ENCODE measurements at places on chromosomes 4 and X.
A peak's percentile ranks its signal among the peaks of the same experiment; 100 is the strongest.

GRCh38 chr4:17846266-17846665, 35.5 kb downstream of the NCAPG start:
- no peak for DNase-seq

DNA sequence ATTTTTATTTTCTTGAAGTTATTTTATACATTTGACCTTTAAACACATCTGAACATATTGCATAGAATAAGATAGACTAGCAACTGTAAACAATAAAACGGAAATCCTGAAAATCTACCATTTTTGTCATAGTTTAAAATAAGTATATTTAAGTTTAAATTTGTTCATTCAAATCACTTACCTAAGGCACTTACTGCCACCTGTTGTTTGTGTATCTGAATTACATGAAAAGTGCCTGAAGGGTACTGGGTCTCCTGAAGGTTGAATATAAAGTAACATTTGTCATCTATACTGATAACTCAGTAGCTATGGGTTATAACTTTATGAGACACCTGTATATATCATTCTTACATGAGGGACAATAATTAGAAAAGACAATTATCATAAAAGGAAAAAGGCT, 38.6 kb downstream of the TRPC5 start:
- DNase-seq = no peak

GRCh38 chr4:99008051-99008450, 12.5 kb downstream of the METAP1 start:
- DNase-seq = no peak

GRCh38 chrX:11135564-11136185, 24.5 kb downstream of the HCCS start:
- no peak for DNase-seq

DNA sequence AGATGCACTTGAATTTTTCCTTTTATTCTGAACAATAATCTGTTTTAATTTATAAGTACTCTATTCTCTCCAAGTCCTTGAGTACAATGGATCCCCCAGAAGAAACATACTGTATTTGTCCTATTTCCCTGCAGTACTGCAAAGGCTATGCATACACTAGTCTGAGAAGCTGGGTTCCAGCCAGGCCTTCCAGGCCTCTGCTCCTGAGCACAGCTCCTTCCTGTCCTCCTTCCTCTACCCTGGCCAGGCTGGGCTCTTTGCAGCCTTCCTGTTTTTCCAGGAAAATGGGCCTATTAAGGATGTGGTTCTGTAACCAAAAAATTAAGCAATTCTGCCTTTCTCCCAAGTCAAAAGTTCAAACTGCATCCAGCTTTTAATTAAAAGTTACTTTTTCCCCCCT, 68.0 kb upstream of the STIM2 start:
- no peak for DNase-seq

DNA sequence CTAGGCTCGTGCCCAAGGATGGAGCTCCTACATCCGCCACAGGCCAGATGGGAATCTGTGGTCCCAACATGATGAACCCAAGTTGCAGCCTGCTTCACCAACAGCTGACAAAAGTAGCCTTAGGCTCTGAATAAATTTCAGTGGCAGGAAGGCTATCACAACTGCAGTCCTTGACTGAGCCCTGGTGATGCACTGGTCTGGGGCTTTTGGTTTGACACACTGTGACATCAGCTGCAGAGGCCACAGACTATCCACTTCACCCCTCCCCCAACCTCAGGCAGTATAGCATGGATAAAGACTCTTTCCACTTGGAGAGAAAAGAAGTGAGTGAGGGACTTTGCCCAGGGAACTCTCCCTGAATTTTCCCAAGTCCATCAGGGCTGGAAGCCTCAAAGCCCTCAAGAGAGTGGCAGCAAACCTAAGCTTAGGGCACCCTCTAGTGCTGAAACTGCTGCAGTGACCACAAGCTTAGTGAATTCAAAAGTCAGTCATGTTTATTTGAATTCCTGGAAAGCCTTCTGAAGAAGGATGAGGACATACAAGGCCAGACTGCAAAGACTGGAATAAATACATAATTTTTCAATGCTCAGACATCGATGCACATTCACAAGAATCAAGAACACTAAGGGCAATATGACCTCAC, 135.0 kb upstream of the TENT5D start:
- DNase-seq = no peak

GRCh38 chr4:176013476-176014247, 52.0 kb upstream of the WDR17 start:
- DNase-seq = no peak

DNA sequence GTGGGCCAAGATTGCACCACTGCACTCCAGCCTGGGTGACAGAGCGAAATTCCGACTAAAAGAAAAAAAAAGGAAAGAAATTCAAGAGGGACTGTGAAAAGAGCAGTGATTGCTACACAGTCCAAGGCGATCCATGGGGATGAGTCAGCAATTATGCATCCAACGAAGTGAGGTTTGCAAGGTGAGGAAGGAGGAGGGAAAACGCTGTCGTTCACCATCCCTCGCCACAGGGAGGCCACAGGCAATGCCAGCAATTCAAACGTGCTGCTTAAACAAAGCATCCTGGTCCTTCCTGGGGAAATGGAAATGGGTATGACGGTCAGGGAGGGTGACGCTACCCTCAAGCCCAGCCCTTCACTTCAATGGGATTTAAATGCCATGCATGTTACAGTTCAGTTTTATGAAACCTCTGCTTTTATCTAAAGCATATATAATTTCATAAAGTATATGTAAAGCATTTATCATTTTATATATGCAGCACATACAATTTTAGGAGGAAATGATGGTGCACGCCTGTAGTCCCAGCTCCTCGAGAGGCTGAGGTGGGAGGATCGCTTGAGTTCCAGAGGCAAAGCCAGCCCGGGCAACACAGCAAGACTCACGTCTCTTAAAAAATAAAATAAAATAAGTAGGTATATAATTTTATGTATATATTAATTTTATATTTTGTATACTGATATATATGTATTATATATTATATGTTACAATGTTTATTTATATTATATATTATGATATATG, 108.7 kb downstream of the DHRSX start:
- no peak for DNase-seq

- DNase-seq = peak; percentile 41
These were observed 531 bp downstream of the ZNF141 start for GRCh38 chr4:337932-338758.

DNA sequence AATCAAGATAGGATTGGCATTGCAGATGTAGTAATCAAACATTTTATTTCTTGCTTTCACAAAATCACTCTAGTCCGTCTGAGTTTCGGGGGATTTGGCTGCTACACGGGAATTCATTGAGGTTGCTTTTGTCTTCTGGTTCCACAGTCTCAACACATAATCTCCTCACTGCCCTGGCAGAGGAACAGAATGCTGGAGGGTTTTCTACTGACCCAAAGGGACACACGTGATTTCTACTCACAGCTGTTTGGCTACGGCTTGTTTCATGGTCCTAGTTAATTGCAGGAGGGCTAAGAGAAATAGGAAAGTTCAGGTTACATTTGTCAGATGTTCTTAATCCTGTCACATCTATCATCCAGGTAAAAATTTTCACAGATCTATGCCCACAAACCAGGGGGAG, 1811.6 kb downstream of the ARAP2 start:
- DNase-seq = no peak

GRCh38 chr4:147548256-147548655, 67.4 kb downstream of the EDNRA start:
- DNase-seq = no peak

DNA sequence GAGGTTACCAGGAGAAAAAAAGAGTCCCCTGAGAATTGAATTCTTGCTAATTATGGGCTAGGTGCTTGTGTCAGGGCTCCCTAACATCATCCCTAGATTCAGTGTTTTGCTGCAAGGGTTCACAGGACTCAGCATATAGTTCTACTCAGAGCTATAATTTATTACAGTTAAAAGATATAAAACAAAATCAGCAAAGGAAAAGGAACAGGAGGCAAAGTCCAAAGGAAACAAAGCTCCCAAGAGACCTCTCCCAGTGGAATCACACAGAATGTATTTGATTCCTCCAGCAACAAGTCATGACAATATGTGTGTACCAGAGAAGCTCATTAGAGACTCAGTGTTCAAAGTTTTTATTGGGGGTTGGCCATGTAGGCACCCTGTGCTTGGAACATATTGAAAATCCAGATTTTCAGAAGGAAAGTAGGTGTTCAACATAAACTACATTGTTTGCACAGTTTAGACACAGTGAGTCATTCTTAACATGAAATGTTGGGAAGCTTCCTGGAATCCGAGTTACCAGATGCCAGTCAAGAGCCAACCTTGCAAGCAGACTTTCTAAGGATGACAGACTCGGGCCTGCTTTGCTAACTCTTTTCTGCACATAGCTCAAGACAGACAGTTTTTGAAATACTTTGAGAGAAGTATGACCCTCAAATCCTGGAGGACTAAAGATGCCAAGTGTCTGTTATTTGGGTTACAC, 311.3 kb upstream of the EMCN start:
- DNase-seq = no peak

GRCh38 chr4:2395038-2395437, 23.4 kb downstream of the ZFYVE28 start:
- no peak for DNase-seq
